T-helper 2 cell treated with Interferon-gamma antibody and Interleukin-4, amounts not matched to agents 100 ng/mL and 5 ng/mL, for 36 hours (primary cell): ENCODE measurements at places on chromosomes 2 and 18. TPM values are rescaled to one million over a fixed set of nuclear protein-coding genes. Genes with fewer than 3 reads are reported as not detected.

The SNRNP200 gene
- 170 and 176 TPM in 2 replicates for total RNA-seq

The AOX1 gene
- total RNA-seq = 0.20 TPM in 1 of 2 replicates, not detected in the other

The ANKRD39 gene
- 36.4 and 38.0 TPM in 2 replicates for total RNA-seq

The IL36B gene
- total RNA-seq = not detected in 2 replicates

The PRR30 gene
- total RNA-seq = not detected in 2 replicates
